GM23338 (cell line): ENCODE measurements at places on chromosomes 5 and 9.

DNA sequence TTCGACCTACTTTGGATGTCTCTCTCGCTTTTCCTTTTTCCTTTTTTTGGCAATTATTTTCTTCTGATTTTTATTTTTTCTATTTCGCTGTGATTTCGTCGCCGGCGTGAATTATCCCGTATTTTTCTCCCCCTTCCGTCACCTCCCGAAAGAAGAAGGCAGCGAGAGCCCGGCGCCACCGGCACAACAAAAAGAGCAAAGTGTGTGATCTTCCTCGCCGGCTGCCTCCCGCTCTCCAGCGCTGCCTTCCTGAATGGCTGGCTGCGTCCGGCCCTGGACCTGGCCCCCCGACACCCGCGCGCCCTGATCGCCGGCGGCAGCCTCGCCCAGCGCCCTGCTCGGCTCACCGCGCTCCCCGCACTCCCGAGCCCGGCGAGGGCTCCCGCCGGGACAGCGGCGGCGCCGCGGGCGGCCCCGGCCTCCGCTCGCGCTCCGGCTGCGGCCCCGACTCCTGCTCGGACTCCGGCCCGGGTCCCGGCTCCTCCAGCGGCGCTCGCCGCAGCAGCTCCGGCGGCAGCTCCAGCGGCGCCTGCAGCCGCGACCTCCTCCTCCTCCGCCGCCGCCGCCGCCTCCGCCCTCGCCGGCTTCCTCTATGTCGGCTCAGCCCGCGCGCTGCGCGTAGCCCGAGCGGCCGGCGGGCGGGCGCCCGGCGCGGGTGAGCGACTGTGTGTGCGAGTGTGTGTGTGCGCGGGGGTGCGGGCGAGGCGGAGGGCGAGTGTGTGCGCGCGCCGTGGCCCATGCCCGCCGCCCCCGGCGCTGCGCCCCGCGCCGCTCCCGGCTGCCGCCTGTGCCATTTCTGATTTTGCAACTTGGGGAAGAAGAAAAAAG, 960 bp downstream of the NR2F1 start:
- DNase-seq = peak; percentile 73

- no peak for DNase-seq
Observed at GRCh38 chr5:91366551-91366950, 16.6 kb downstream of the ARRDC3 start.

DNA sequence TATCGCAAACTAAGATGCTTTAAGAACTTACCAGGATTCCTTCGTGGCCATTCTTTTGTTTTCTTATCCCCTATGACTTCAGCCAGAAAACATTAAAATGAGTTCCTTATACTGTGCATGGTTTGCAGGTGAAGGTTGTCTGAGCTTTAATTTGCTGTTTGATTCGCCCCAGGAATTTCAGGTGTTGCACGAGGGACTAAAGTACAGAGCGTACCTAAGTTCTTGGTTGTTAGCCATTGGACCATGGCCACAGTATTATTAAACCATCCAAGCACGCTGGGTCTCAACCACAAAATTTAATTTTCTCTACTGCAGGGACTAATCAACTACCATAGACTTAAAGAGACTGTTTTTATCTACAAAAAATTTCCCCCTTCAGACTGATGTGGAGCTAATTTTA, 208.4 kb upstream of the MPDZ start:
- DNase-seq = no peak

GRCh38 chr5:17802256-17802655, 168.0 kb downstream of the TAF11L14 start:
- DNase-seq = peak; percentile 77
